Fibroblast of skin of left quadriceps (primary cell): ENCODE measurements at places on chromosomes 1 and 21.
A peak's percentile ranks its signal among the peaks of the same experiment; 100 is the strongest.

- DNase-seq = no peak
Observed at GRCh38 chr1:218895064-218895587, 278.6 kb upstream of the LYPLAL1 start.

- no peak for DNase-seq
Observed at GRCh38 chr1:153260585-153261280, 1.2 kb downstream of the LORICRIN start.

DNA sequence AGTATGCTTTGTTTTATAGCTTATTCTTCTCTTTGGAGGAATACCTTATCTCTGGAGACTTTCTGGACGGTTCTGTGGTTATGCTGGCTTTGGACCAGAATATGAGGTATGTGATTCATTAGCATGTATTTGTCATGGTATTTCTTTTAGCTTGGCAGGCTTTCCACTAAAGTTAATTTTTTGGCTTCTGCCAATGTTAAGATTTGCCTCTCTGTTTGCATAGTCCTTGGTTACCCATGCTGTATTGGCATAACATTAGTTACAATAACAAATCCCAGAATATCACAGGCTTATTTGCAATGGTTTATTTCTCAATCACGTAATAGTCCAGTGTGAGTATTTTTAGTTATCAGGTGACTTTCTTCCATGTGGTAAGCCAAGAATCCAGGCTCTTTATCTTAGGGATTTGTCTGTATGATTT lies 9.7 kb downstream of the ZMPSTE24 start:
- peak; percentile 87 for DNase-seq

GRCh38 chr1:113036639-113037321 lies 36.2 kb upstream of the LRIG2 start:
- DNase-seq = no peak

DNA sequence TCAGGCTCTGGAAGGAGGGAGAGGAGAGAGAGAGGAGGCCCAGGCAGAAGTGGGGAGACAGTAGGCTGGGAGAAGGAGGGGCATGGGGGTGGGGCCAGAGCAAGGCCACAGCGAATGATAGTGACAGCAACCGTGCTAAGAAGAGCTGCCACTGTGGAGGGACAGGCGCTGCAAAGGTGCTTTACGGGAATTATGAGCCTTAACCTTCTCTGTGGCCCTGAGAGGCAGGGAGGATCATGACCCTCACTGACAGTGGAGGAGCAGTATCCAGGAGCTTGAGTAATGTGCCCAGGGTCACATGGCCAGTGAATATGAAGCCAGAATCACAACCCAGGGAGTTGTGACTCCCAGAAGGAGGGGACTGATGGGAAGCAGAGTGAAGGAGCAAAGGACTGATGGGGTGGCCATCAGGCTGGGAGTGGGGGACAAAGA lies 53.4 kb upstream of the RPL11 start:
- DNase-seq = no peak

GRCh38 chr1:229843627-229844238 lies 217.7 kb downstream of the URB2 start:
- no peak for DNase-seq

DNA sequence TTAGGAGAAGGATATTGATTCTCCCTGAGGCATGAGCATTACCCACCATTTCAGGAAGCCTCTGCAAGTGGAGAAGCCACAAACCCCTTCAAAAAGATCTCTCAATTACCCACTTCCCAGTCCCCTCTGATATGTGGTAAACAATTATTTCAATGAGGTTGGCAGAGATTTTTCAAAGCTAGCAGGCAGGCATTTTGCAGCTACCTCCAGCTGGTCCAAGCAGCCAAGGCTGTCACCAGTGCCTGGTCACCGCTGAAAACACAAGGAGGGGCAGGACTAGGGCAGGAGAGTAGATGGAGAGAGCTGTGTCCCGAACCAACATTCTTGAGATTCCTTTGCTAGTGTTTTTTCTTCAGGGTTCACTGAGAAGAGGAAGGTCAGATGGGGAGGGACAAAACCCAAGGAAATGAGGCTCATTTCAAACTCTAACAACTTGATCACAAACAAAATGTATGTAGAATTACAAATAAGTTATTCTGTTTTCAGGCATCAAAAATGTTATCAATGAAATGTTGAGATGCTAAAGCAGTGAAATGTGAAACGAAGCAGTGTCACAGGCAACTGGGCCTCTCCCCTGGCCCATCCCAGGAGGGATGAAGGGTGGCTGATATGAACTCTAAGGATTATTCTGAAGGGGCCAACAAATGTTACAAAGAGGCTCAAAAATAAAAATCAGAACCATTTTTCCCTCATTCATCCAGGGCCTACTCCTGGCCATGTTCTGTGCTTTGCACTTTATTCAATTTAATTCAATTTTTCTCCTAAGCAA lies 22.3 kb downstream of the APP start:
- no peak for DNase-seq

DNA sequence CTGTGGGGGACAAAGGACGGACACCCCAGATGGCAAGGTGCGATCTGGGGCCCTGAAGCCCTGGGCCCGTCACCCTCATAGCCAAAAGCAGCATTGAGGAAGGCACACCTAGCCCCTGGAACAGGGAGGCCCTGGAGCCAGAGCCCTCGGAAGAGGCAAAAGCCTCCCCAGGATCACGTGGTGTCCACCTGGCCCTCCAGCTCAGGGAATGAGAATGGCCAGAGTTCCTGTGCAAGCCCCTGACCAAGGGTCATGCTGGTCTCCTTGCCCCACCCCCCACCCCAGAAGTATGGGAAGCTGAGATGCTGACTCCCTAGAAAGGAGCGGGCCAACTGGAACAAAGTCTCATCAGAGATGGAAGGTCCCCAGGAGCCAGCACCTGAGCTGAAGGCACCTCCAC lies 1.0 kb upstream of the PDZK1IP1 start:
- no peak for DNase-seq

DNA sequence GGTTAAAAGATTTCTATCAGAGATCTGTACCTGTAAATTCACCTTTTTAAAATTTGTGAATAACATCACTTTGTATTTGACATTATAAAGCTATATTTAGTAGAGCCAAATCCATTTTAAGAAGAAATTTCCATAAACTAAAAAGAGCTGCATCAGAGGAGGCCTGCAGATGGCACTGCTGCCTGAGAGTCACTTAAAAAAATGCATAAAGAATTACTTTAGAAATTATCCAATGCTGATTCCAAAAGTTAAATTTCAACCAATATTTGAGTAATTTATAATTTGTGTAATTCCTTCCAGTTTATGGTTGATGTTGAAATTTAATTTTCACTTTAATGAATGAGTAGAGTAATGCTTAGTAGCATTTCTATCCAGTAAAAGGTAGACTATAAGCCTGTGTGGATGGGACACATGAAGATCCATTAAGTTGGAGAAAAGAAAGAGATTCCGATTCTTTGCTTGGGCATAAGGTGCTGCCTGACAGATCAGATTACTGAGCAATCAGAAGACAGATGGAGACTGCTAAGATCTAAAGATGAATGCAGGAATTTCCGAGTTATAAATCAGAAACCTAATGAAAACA lies 20.7 kb upstream of the RPE65 start:
- DNase-seq = no peak

- DNase-seq = no peak
Observed at GRCh38 chr1:30637183-30637980, 86.0 kb downstream of the MATN1 start.

- DNase-seq = no peak
Observed at GRCh38 chr21:35145626-35146233, 96.6 kb upstream of the RUNX1 start.

DNA sequence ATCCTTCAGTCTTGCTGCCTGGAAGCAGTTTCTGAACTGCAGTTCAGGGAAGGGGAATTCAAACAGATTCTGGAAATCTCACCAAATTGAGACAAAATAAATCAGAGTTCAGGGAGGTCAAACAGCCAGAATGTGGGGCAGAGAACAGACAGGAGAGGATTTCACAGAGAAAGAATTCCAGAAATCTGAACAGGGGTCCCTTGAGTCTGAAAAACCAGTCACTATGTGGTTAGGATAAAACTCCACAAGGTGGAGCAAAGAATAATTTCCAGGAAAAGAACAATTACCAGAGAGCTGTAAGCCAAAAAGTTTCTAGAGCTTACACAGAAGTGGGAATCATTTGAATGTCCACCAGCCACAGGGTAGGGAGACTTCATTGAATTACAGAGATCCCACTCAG lies 84.7 kb downstream of the URB2 start:
- DNase-seq = peak; percentile 10

GRCh38 chr1:202072211-202072765 lies 50.4 kb upstream of the GPR37L1 start:
- DNase-seq = no peak

- DNase-seq = no peak
Observed at GRCh38 chr1:155105604-155106011, 22.1 kb upstream of the EFNA1 start.

- no peak for DNase-seq
Observed at GRCh38 chr1:24165500-24165899, 21.6 kb downstream of the IFNLR1 start.

DNA sequence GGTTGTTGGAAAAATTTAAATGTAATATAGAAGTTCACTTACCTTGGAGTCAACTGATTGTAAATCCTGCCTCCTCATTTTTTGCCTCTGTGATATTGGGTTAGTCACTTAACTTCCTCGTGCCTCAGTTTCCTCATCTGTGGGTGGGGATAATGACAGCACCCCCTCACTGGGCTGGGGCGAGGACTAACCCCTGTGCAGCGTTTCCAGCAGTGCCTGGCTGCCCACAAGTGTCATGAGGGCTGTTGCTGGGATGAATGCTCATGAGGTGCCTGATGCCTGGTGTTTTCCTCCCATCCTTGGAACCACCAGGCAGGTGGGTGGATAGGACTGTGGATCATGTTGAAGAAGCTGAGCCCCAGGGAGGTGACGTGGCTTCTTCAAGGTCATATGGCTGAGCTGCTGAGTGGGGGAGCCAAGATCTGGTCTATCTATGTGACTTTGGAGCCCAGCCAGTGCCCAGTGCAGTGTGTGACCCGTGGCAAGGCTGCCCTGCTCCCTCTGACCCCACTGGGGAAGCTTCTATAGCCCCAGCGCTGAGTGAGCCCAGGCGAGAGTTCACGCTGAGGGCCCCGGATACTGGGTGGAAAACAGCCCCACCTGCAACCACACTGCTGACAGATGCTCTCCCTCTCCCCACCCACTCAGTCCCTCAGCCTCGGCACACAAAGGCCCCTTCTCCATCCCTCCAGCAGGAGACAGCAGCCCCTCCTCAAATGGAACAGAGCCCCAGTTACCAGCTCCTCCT lies 446.0 kb downstream of the PTPRU start:
- no peak for DNase-seq

DNA sequence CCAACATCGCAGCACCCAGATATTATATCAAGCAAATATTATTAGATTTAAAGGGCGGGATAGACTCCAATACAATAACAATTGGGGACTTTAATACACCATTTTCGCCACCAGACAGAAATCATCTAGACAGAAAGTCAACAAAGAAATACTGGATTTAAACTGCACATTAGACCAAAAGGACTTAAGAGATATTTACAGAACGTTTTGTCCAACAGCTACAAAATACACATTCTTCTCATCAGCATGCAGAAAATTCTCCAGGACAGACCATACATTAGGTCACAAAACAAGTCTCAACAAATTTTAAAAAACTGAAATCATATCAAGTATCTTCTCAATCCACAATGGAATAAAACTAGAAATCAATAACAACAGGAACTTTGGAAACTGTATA lies 121.2 kb downstream of the ACBD6 start:
- no peak for DNase-seq

DNA sequence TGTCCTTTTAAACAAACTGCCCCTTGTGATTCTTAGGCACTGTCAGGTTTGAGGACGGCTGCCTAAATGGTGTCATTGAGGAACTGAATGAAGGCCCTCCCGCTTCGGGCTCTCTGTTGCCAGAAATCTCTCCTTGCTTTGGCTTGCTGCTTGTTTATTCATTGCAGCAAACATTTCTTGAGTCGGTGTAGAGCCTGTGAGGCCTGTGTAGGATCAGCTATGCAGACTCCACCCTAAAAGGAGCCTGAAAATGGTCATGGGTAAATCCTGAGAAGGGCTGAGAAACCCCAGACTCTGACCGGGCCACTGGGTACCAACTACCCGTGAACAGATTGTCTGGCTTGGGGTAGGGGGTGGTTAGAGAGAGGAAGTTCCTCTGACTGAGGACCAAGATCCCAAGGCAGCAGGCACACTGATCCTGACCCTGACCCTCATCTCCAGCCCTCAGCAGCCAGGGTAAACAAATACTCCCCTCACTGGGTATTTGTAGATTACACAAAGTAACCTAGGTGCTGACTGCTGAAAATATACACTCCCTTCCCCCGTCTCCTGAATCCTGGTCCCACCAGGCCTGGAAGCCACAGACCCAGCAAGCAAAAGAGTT lies 3.1 kb downstream of the IL6R start:
- DNase-seq = no peak
